ENCODE measurements at places on chromosomes 7 and 10.

- DNase-seq, result peak; percentile 37
These were observed 4.6 kb downstream of the STRA8 start for GRCh38 chr7:135238112-135238744.

DNA sequence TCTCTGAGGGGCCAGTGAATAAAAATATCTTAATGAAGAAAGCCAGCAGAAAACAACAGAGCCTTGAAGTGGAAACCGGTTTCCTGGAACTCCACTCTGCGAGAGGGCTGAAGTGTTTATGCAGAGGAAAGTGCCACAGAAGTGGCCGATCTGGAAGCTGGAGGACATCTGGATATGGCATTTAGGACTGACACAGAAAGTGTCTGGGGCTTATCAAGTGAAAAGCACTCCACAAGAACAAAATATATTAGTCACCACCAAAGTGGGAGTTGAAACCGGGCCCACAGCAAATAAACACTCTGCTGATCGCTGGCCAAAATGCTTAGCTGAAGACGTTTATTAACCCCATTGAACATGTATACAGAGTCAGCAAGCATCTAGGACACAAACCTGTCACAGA lies 7.8 kb downstream of the NOD1 start:
- no peak for DNase-seq

GRCh38 chr7:139913021-139913844 lies 84.2 kb downstream of the TBXAS1 start:
- no peak for DNase-seq

- DNase-seq, result no peak
These were observed 24.7 kb downstream of the RRP12 start for GRCh38 chr10:97376413-97376812.

GRCh38 chr7:42552227-42552626 lies 315.2 kb upstream of the GLI3 start:
- no peak for DNase-seq

DNA sequence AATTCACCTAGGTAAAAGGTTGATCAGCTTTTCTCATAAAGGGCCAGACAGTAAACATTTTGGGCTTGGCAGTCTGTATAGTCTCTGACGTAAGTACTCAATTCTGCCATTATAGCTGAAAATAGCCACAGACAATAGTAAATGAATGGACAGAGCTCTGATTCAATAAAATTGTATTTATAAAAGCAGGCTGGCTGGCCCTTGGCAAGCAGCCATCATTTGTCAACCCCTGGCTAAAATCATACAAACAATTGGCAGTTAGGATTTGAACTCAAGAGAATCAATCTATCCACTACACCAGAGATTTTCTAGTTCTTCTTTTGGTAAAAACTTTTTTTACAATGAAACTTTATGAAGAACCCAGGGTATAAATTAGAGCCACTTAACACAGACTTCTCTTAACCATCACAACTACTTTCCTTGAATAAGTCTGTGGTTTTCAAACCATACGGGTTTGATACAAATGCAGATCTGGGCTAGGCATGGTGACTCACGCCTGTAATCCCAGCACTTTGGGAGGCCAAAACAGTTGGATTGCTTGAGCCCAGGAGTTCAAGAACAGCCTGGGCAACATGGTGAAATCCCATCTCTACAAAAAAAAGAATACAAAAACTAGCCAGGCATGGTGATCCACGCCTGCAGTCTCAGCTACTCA lies 124.5 kb downstream of the SLC16A9 start:
- no peak for DNase-seq

DNA sequence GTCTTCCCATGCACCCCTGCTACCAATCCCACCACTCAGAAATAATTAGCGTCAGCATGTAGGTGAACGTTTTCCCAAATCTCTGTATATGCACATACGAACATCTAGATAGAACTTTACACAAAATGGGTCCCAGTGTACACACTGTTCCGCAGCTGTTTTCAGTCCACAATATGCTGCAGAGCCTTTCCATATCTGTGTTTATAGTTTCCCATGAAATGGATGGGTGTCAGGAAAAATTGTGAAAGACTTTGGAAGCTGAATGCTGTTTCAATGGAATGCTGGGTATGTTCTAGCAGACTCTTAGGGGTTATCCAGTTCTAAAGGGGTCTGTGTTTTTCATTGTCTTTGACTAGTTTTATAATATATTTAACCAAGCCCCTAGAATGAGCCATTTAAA lies 13.8 kb downstream of the GRK5 start:
- no peak for DNase-seq

DNA sequence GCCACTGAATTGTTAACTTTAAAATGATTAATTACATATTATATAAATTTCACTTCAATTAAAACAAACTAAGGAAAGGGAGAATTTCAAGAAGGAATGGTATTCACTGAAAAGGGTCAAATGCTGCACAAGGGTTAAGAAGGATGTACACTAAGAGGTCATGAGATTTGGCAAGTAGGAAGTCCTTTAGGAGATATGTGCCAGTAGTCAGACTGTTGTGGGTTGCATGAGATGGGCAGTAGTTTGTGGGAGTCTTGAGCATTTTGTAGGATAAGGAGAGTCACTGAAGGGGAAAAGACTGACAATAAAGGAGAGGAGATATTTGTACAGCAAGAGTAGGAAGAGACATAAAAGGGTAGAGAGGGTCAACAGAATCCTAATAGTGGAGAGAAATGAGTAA lies 12.4 kb upstream of the PTPN12 start:
- DNase-seq, result no peak

DNA sequence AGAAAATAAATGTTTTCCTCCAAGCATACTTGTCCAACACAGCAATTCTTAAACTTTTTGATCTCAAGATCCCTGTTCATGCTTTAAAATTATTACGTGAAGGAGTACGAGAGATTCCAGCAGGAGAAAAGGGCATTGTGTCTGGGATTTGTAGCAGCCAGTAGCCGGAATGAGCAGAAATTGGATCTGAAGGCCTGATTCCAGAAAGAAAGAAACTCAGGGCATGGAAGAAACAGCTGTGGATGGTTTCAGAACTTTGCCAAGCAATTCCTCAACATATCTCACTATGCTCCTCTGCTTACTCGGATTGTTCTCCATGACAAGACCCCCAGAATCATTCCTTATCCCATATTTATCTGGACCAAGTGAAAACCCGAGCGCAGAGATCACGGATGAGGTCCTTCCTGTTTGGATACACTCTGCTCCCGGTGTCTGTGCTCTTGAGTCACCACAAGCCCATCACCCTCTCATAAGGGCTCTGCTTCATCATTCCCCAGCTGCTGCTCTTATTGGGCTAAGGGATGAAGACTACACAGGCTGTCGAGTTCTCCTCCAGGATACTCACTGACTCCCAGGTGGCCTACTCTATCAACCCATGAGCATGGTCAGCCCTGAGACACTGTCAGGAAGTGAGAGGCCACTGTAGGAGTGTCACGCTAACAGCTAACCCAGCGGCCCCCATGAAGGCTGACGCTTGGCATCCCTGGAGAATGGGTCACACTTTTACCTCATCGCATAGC lies 121.0 kb upstream of the LANCL2 start:
- DNase-seq, result no peak

- DNase-seq, result no peak
These were observed 35.7 kb upstream of the EBLN1 start for GRCh38 chr10:22253580-22253882.

- no peak for DNase-seq
These were observed 11.2 kb upstream of the FRMPD2 start for GRCh38 chr10:48285710-48286109.

DNA sequence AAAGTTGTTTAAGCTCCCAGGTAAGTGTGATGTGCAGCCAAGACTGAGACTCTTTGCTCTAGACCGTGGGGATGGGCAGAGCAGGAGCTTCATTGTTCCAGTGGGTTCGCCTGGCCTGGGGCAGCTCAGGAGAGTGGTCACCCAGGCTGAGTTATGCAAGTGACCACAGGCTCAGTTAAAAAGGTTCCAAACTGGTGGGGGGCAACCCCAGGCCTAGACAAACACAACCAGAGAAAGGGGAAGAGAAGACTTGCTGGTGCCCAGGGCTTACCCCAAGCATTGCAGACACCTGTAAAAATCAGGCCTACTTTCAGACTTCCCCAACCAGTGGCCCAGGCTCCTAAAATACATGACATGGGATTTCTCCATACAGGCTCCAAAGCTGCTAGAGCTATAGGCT lies 21.6 kb downstream of the CREB3L2 start:
- DNase-seq, result no peak

DNA sequence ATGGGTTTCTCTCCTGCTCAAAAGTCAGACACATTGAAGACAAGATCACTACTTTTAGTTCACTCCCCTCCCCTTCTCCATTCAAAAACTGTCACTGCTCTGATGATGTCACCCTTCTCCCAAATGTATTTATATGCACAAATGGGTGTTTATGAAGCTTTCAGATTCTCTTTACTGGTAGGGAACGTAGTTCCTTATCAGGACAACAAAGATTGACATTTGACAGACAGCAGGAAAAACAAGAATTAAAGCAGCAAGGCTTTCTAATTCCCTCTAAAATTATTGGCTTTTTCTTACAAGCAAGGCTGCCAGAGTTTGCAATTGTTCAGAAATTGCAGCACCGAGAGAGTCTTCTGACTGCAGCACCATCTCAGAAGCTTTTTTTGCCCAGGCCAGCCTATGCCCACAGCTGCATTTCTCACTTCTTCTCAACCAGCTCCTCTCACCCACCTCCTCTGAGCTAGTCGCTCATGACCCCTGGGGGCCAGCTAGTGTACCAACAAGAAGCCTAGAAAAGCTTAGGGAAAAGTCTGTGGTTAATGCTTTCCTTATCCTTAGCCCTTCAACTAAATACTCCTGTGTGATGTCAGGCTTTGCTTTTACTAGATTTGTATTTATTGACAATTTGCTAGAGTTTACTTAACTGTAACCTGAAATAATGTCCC lies 265.1 kb downstream of the HTR7 start:
- DNase-seq, result peak; percentile 64

DNA sequence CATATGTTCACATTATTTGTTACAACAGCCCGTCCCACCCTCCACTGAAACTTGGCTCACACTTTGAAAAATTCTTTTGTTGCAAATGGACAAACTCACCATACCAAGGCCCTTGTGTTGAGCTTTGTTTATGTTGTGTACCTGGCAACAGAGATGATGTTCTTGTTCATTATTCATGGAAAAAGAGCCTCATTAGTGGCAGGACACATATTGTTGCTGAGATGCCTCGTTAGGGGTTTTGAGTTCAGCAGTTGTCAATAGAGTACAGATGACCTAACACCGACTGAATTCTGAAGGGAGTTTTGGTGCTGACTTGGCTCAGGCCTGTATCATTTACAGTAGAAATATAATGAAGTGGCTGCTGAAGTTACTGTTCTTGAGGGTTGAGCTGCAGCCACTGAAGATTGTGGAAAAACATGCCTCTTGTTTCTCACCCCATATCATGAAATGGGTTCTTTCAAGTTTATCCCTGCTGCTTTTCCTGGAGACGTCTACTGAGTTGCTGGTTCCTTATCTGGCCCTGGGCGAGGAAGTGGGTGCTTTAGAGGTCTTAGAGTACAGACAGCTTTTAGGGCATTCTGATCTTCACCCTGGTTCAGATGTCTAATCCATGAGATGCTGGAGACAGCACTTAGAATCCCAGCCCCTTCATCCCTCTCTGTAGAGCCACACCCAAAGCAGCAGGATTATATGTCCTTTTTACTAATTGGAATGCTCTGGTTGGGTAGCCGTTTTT lies 149.7 kb downstream of the WNT2 start:
- DNase-seq, result no peak

DNA sequence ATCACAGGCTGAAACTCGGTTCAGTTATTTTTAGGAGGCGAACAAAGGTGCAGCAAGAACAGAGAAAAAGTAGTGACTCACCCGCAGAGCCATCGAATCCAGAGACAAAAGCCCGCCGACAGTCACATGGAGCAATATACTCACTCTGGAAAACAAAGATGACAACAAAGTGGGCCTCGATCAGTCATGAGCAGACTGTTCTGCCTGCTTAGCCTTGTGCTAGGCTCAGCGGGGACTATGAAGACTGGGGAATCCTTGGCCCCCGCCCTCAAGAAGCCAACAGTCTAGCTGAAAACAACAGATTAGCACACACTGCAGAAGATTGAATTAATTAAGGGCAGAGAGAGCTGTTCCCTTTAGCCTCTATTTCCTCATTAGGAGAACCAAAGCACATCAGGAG lies 30.4 kb downstream of the XPNPEP1 start:
- DNase-seq, result no peak

DNA sequence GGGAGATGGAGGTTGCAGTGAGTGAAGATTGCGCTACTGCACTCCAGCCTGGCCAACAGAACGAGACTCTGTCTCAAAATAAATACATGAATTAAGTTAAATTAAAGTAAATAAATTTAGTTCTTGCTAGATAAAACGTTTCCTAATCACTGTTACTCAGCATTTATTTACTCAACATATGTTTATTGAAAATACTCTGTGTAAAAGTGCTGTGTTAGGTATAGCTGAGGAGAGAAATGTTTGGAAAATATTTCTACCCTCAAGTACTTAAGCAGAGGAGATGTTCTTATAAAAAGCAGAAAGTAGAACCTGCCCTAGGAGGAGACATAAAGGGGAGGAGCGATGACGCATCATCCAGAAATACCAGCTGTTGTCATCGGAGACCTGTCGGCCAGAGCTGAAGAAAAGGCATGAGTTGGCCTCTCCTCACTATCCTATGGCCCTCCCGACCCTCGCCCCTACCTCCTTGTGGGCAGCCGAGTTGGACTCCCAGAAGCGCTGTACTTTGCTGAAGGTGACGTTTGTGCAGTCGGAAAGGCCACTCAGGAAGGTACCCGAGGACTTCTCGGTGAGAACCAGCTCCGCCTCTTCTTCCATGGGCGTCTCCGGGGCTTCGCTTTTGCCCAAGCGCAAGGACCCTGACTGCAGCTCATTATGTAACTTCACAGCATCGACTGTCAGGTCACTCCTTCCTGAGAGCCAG lies 1.1 kb downstream of the RRP12 start:
- DNase-seq, result peak; percentile 81

- DNase-seq, result no peak
These were observed 43.9 kb downstream of the DKK1 start for GRCh38 chr10:52357971-52358370.

GRCh38 chr7:126696256-126697038 lies 556.3 kb downstream of the GRM8 start:
- no peak for DNase-seq

DNA sequence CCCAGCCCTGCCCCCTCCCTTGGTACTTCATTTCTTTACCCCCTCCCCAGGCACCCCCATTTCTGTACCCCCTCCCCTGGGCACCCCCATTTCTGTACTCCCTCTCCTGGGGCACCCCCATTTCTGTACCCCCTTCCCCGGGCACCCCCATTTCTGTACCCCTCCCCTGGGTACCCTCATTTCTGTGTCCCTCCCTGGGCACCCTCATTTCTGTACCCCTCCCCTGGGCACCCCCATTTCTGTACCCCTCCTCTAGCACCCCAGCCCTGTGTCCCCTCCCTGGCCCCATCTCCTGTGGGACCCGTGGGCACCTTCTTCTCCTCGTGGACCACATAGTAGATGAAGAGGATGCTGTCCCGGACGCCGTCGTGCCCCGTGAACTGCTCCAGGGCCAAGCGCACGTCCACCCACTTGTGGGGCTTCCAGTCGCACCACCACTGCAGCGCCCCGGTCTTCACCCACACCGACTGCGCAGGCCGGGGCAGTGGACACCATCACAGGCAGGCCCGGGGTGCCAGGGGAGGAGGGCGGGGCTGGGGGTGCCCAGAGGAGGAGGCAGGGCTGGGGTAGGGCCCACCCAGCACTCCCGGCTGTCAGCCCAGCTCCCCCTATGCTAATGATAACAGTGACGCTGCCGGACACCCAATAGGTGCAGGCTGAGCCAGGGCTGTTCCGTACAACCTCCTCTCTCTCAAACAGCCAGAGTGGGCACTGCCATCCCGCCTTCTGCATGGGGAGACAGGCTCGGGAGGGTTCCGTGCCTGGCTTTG lies 20.4 kb downstream of the TECPR1 start:
- no peak for DNase-seq

- DNase-seq, result no peak
These were observed 23.6 kb downstream of the SKIDA1 start for GRCh38 chr10:21501731-21502347.

GRCh38 chr7:9407816-9408215 lies 974.4 kb downstream of the NXPH1 start:
- no peak for DNase-seq
